NCI-H460 (cell line): ENCODE measurements at places on chromosomes 2 and 18. TPM values are rescaled to one million over a fixed set of nuclear protein-coding genes. Genes with fewer than 3 reads are reported as not detected.

GRCh38 chr2:70842401-70842800 is 6.8 kb upstream of the CD207 start:
- DNase-seq: no peak

DNA sequence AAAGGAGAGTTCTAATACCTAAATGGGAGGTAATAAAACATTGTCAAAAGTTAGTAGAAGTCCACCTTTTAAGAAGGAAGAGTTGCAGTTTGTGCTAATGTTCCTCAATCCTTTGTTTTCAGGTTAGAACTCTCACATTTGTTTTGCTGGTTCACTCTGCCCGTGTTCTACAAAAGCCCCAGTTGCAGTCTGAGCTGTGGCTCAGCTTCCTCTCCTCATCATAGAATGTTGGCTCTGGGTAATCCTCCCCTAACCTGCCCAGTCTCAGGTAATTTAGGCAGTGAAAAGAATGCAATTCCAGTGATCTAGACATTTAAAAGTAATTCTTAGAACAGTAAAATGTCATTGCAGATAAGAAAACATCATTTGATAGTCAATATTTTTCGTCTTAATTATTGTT is 1410.4 kb upstream of the ZEB2 start:
- DNase-seq: no peak

DNA sequence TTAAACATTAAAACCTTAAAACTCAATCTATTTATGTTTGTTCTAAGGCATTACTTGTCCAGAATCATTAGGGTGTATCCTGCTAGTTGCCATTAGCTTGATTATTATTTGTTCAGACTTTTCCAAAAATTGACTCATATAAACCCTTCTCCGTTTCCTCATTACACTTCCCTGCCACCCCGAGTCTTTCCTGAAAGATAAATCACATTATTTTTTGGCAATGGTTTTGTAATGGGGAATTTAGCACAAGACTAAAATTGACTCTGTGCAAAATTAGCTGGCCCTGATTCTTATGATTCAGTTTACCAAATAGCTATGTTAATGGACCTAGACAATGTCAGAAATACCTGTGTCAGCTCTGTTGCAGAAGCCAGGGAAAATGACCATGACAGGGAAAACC is 112.2 kb upstream of the NT5C1B start:
- no peak for DNase-seq

GRCh38 chr2:202771741-202772460 is 99.7 kb downstream of the ICA1L start:
- DNase-seq: no peak

- no peak for DNase-seq
These were observed 64.3 kb downstream of the ACKR3 start for GRCh38 chr2:236633775-236634560.

DNA sequence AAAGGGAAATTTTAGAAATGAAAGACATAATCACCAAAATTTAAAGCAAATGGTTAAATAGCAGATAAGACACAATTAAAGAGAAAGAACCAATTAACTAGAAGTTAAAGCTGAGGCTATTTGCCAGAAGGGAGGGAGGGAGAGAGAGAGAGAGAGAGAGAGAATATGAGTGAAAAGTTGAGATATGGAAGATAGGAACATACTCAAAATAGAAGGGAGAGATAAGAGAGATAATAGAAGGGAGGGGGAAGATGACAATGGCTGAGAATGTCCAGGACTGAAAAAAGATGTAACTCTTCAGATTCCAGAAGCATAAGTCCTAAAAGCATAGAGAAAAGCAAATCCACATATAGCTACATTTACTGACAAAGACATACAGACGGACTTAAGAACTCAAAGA is 17.1 kb upstream of the AAK1 start:
- DNase-seq: no peak

DNA sequence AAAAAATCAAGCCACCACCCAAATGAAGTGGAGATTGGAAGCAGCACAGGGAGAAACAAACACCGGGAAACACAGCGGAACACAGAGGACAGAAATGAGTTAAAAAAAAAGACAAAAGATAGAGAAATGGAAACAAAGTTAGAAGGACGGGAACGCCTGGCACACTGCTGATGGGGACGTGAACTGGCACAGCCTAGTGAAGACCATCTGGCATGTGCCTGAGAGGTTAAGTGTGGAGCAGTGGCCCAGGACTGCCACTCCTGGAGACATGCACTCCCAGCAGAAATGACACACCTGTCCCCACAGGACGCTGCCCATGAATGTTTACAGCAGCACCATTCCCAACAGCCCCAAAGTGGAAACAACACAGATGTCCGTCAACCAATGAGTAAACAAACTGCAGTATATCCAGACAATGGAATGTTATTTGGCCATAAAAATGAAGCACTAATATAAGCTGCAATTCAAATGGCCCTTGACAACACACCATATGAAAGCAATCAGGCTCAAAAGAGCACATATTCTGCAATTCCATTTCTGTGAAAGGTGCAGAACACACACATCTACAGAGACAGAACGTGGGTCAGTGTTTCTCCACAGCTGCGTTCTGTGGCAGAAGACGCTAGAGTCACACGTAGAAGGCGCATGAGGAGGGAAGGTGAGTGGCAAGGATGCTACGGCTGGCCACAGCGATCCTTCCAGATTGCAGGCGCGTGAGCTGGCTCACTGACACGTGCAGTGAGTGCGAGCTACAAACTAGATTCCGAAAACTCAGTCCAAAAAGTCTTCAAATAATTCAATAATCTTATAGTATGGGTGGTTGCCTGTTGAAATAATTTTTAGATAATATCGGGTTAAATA is 24.6 kb downstream of the THAP4 start:
- DNase-seq: no peak

- DNase-seq: no peak
These were observed 53.7 kb downstream of the TRIB2 start for GRCh38 chr2:12770300-12770968.

DNA sequence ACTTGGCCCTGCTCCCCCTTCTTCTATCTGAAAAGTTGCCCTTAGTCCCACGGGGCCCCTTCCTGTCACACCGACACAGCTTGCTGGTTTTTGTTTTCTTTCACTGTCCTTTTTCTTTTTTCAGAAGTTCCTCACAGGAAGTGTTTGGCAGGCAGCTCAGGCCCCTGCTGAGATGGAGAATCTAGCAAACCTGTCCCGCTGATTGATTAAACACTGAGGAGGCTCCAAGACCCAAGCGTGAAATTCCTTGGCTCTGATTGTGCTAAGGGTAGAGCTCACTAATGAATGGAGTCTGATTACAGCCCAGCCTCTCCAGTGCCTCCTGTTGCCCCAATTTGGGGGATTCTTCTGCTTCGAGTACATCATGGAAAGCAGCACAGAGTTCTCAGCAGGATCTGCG is 365.9 kb upstream of the MEX3C start:
- no peak for DNase-seq

GRCh38 chr2:41137031-41137430 is 685.1 kb upstream of the SLC8A1 start:
- no peak for DNase-seq

The ZNF397 gene
- 13.8 and 15.9 TPM in 2 replicates for total RNA-seq

The KCTD1 gene
- 17.2 and 22.5 TPM in 2 replicates for total RNA-seq

The ANKRD30B gene
- total RNA-seq: not detected in 2 replicates

The C2orf15 gene
- 0.27 TPM in 1 of 2 replicates, not detected in the other for total RNA-seq

The SERPINB5 gene
- 61.1 and 64.9 TPM in 2 replicates for total RNA-seq

The SLC25A12 gene
- total RNA-seq: 19.6 and 25.0 TPM in 2 replicates

The LIMS3 gene
- total RNA-seq: 1.8 and 4.6 TPM in 2 replicates
